ENCODE measurements at places on chromosomes 2 and 18. TPM values are rescaled to one million over a fixed set of nuclear protein-coding genes. Genes with fewer than 3 reads are reported as not detected.

DNA sequence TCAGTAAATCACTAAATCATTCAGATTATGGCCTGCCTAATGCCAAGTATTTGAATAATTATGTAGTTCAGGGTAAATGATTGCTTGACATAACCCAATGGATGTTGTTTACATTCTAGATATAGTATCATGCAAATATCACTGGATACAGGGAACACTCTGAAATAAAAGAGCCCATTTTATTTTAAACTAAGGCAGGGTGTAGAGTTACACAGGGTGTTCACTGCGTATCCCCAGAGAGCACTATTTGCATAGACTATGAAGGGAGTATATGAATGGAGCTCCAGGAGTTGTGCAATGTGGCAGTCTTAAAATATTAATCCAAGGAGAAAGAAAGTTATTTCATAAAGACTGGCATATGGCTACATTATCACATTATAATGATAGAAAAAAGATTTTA lies 701.1 kb upstream of the KLHL29 start:
- H3K27ac ChIP-seq, result no peak overlapping the region
- peaks cover 8% of the 10 kb centered on the region for H3K4me1 ChIP-seq
- DNase-seq, result no peak
- no peak overlapping the region for H3K4me3 ChIP-seq

DNA sequence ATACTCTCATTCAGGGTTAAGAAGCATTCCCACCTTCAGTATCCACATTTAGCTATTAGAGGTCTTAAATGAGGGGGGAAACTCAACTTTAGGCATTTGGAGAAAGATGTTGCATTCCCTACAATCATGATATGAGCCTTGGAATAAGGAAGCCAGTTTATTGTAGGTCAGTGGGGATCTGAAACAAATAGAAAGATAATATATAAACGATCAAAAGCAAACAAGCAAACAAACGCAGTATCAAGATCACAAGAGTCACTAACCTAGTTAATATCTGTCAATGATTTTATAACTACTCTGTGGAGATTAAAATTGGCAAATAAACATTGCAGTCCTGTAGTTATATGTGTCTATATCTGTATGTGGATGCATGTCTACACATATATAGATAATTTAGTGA lies 152.4 kb upstream of the LRATD1 start:
- H3K4me3 ChIP-seq, result no peak overlapping the region
- H3K4me1 ChIP-seq, result no peaks in the 10 kb centered on the region

Gene HRH4
- not detected for total RNA-seq

GRCh38 chr2:9252002-9252357 lies 45.4 kb downstream of the ASAP2 start:
- H3K4me1 ChIP-seq, result peaks cover 11% of the 10 kb centered on the region
- H3K4me3 ChIP-seq, result no peak overlapping the region
- DNase-seq, result no peak
- H3K27me3 ChIP-seq, result no peaks in the 10 kb centered on the region
- H3K36me3 ChIP-seq, result no peaks in the 10 kb centered on the region
- no peak overlapping the region for H3K27ac ChIP-seq

DNA sequence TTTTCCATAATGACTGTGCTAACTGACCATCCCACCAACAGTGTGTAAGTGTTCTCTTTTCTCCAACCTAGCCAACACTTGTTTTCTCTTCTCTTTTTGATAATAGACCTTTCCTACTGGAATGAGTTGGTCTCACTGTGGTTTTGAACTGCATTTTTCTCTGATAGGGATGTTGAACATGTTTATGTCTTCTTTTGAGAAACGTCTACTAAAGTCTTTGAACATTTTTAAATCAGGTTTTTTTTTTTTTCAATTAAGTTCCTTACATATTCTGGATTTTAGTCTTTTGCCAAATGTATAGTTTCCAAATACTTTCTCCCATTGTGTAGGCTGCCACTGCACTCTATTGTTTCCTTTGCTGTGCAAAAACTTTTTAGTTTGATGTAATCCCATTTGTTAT lies 405.5 kb upstream of the FIGN start:
- no peak for DNase-seq
- H3K36me3 ChIP-seq, result no peaks in the 10 kb centered on the region
- no peaks in the 10 kb centered on the region for H3K27me3 ChIP-seq

GRCh38 chr2:225582355-225583116 lies 183.0 kb downstream of the NYAP2 start:
- DNase-seq, result no peak
- no peaks in the 10 kb centered on the region for H3K36me3 ChIP-seq
- H3K4me3 ChIP-seq, result no peak overlapping the region
- H3K4me1 ChIP-seq, result no peaks in the 10 kb centered on the region
- H3K27me3 ChIP-seq, result no peaks in the 10 kb centered on the region
- no peak overlapping the region for H3K27ac ChIP-seq

Gene GBX2
- not detected for total RNA-seq

DNA sequence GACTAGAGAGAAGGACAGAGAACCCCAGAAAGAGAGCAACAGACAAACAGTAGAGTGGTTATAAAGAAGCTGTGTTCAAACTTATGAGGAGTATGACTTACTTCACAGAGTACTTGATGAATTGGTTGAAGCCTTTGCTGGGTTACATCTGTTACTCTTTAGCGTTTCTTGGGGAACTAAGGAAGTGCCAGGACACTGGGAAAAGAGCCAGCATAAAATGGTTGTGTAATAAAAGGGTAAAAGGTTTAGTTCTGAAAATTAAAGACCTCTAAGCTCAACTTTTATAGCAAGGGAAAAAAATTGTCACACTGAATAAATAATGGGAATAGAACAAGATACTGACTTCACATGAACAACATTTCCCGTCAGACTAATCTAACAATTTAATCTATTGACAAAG lies 17.0 kb upstream of the STAT4 start:
- peaks cover 15% of the 10 kb centered on the region for H3K4me1 ChIP-seq
- no peaks in the 10 kb centered on the region for H3K27me3 ChIP-seq
- DNase-seq, result no peak
- H3K27ac ChIP-seq, result no peak overlapping the region
- H3K4me3 ChIP-seq, result no peak overlapping the region
- no peaks in the 10 kb centered on the region for H3K36me3 ChIP-seq

- no peak overlapping the region for H3K27ac ChIP-seq
- no peaks in the 10 kb centered on the region for H3K27me3 ChIP-seq
These were observed 269.7 kb downstream of the ZNF385B start for GRCh38 chr2:179591690-179592089.

- H3K4me3 ChIP-seq, result no peak overlapping the region
- H3K36me3 ChIP-seq, result no peaks in the 10 kb centered on the region
- H3K27ac ChIP-seq, result no peak overlapping the region
- no peaks in the 10 kb centered on the region for H3K27me3 ChIP-seq
- no peak for DNase-seq
These were observed 911.2 kb upstream of the PIK3C3 start for GRCh38 chr18:41043876-41044275.

DNA sequence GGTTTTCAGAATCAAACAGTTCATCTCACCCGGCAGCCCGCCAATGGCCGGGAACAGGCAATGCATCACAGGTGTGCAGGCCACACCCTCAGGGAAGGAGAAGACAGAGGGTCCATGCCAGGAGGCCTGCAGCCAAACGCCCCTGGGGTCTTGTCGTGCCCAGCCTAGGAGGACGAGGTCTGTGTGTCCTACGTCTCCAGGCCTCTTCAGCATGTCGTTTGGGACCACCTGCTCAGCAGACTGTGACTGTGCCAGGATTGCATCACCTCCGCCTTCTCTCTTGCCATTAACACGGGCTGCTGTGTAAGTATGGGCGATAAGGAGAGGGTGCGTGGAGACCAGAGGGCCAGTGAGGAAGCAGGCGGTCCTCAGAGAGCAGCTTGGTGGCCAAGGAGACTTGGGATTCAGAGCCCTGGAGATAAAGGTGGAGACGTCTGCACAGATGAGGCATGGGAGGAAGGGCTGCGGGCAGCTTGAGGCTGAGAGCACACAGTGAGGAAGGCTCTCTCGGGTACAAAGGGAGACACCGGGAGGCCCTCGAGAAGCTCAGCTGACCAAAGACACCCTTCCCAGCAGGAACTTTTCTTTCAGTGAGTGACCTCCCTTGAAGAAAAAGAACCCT lies 37.4 kb upstream of the KLHL29 start:
- no peak overlapping the region for H3K27ac ChIP-seq
- H3K4me3 ChIP-seq, result no peak overlapping the region
- H3K27me3 ChIP-seq, result peaks cover 4% of the 10 kb centered on the region
- no peaks in the 10 kb centered on the region for H3K4me1 ChIP-seq
- H3K36me3 ChIP-seq, result no peaks in the 10 kb centered on the region

DNA sequence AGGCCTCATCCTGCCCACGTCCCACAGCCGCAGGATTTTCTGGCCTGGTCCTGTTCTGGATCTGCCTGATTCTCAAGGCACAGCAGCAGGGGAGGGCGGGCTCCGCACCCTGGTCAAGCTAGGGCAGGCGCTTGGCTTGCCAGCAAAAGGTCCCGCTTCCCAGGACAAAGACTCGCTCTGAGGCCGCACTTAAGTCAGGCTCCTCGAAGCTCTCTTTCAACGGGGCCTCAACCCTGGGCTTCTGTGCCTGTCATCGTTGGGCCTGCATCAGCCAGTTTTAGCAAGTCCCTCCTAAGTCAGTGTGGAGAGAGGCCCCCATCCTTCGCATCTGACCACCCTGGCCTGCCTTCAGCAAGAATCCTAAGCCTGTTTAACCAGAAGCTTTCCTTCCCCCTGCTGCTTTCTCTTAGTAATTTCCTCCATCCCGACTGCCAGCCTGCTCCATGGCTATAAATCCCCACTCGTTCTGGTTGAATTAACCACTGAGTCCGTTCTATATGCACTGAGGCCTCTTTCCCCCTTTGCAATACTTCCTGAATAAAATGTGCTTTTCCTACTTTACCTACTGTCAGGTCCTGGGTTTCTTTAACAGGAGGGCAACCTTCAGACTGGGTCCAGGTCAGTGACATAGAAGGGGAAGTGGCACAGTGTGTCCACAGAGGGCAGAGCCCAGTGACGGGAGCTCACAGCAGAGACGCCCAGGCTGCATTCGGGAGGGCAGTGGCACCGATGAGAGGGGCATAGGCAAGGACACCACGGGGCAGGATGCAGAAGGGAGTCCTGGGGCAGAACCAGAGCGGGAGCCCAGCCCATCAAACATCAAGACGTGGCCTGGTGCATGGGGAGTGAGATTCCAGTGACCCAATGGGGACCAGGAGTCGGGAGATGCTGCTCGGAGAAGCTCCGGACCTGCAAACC lies 62.7 kb downstream of the SP110 start:
- no peaks in the 10 kb centered on the region for H3K4me1 ChIP-seq
- DNase-seq, result peak; percentile 8
- no peak overlapping the region for H3K4me3 ChIP-seq
- no peaks in the 10 kb centered on the region for H3K27me3 ChIP-seq
- no peaks in the 10 kb centered on the region for H3K36me3 ChIP-seq

Gene C1QL2
- total RNA-seq, result not detected

DNA sequence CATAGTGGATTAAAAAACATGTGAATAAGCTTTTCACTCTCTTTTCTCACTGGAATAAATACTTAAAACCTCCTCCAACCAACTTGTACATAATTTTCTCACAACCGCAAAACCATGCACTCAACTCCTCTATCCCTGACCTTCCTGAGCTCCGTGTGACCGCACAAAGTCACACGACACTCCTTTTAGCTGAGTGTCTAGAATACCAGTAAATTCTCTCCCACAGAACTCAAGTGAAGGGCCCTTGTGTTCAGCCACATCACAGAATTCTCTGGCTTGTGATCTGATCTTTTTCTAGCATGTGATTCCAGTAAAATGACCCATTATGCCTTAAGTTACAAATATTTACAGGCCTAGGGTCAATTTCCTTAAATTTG lies 91.2 kb upstream of the ARL4C start:
- no peak for DNase-seq
- H3K4me3 ChIP-seq, result no peak overlapping the region
- H3K27me3 ChIP-seq, result no peaks in the 10 kb centered on the region
- H3K27ac ChIP-seq, result no peak overlapping the region

Gene SFTPB
- total RNA-seq, result not detected

DNA sequence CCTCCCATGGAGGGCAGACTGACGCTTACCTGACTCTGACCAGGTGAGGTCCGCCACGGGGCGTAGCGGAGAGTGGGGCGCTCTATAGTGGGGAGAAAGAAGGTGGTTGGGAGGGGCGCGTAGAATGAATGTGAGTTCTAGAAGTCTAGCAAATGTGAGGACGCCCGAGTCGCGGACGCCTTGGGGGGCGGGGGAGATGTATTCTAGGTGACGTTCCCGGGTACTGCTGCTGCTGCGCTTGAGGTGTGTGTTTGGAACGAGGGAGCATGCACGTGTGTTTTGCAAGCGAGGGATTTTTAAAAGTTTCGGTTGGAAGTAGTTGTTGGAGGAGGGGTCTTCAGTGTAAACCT lies 758 bp downstream of the RIF1 start:
- peak overlapping the region; percentile 97 for H3K27ac ChIP-seq
- H3K4me3 ChIP-seq, result peak overlapping the region; percentile 99
- H3K4me1 ChIP-seq, result peaks cover 10% of the 10 kb centered on the region
- DNase-seq, result peak; percentile 57

Gene BOLL
- total RNA-seq, result not detected

GRCh38 chr2:40200366-40200915 lies 251.4 kb downstream of the SLC8A1 start:
- peaks cover 11% of the 10 kb centered on the region for H3K4me1 ChIP-seq
- no peak overlapping the region for H3K27ac ChIP-seq
- H3K27me3 ChIP-seq, result no peaks in the 10 kb centered on the region
- no peak for DNase-seq
- H3K4me3 ChIP-seq, result no peak overlapping the region

Gene CCDC102B
- total RNA-seq, result 14.1 TPM

DNA sequence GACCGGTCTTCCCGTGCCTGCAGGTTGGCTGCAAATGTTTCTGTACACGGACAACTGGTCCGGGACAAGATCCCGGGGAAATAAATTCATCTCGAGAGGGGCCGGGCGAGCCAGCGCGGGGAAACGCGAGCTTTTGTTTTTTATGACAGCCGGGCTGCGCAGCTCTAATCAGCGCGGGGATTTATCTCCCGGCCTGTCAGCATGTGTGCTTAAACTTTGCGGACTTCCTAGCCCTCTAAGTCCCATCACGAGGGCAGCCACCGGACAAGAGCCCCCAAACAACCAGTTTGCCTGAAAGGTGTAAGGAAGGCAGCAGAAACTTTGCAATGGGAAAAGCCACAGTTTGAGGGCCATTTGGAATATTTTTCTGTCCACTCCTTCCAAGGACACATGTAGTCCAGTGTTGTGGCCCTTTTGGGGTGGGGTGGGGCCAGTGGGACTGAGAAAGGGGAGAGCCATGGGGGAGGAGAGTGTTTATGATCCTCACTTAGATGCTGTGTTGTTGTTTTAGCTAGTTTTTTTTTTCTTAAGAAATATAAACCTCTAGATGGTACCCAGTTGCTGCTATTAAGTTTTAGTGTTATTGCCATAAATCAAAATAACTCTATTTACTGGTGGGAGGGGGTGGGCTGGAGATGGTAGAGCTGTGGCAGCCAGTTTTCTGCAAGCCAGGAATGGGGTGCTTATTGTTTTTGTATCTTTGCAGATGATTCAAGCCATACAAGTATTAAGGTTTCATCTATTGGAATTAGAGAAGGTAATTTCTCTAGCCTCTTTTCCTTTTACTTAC lies 6.0 kb downstream of the MEIS1 start:
- peak overlapping the region; percentile 61 for H3K4me3 ChIP-seq
- H3K27ac ChIP-seq, result no peak overlapping the region
- peaks cover 100% of the 10 kb centered on the region for H3K27me3 ChIP-seq
- no peaks in the 10 kb centered on the region for H3K36me3 ChIP-seq
- peaks cover 76% of the 10 kb centered on the region for H3K4me1 ChIP-seq

All from neural progenitor cell (in vitro differentiated cells).